ENCODE measurements at places on chromosomes 3 and 15.

- H3K36me3 ChIP-seq, result no peaks in the 10 kb centered on the region
- DNase-seq, result no peak
These were observed 810.2 kb upstream of the ALCAM start for GRCh38 chr3:104556372-104557078.

- H3K27ac ChIP-seq, result no peak overlapping the region
- DNase-seq, result no peak
- no peak overlapping the region for H3K4me3 ChIP-seq
- peaks cover 12% of the 10 kb centered on the region for H3K4me1 ChIP-seq
- no peaks in the 10 kb centered on the region for H3K27me3 ChIP-seq
These were observed 16.2 kb downstream of the ZNF148 start for GRCh38 chr3:125358923-125359322.

- no peaks in the 10 kb centered on the region for H3K36me3 ChIP-seq
- no peak overlapping the region for H3K27ac ChIP-seq
- no peak overlapping the region for H3K4me3 ChIP-seq
- no peak for DNase-seq
These were observed 81.6 kb upstream of the ROBO2 start for GRCh38 chr3:76958274-76958673.

GRCh38 chr3:152586974-152587373, 248.0 kb upstream of the P2RY1 start:
- H3K27me3 ChIP-seq, result no peaks in the 10 kb centered on the region
- no peak overlapping the region for H3K27ac ChIP-seq
- H3K4me1 ChIP-seq, result no peaks in the 10 kb centered on the region
- no peak overlapping the region for H3K4me3 ChIP-seq
- H3K36me3 ChIP-seq, result no peaks in the 10 kb centered on the region

DNA sequence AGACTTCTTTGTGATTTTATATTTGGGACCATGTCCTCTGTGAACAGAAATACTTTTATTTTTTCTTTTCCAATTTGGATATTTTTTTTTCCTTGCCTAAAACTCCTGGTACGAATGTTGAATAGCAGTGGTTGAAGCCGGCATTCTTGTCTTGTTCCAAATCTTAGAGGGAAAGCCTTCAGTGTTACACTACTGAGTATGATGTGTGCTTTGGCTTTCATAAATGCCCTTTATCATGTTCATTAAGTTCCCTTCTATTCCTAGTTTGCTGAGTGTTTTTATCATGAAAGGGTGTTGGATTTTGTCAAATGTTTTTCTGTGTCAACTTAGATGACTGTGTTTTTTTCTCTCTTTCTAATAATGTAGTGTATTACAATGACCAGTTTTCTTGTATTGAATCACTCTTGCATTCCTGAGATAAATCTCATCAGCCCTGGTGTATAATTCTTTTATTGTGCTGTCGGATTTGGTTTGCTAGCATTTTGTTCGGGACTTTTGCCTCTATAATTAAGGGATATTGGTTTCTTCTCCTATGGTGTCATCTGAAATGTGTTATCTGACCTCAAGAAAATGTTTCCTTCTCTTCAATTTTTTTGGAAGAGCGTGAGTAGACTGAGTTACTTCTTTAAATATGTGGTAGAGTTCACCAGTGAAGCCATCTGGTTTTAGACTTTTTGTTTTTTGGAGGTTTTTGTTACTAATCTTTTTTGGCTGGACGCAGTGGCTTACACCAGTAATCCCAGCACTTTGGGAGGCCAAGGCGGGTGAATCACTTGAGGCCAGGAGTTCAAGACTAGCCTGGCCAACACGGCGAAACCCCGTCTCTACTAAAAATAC, 33.3 kb downstream of the MAP1A start:
- H3K27ac ChIP-seq, result no peak overlapping the region
- H3K27me3 ChIP-seq, result no peaks in the 10 kb centered on the region
- peaks cover 44% of the 10 kb centered on the region for H3K36me3 ChIP-seq
- no peak overlapping the region for H3K4me3 ChIP-seq

DNA sequence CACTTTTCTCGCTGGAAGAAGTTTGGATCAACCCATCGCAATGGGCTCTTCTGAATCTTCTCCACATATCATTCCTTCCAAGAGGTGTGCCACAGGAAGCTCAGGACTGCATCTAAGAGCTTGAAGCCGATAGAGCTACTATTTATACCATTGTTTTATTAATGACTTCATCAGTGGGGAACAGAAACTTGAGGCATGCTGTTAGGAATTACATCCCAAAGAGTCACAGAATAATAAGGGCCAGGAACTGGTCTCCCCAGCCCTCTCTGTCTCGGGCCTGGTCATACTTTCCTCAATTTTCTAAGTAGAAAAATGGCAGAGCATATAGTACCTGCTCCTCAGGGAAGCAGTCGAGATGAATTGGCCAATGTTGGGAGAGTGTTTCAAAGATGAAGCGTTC, 16.9 kb upstream of the C15orf61 start:
- DNase-seq, result no peak
- H3K27me3 ChIP-seq, result no peaks in the 10 kb centered on the region
- H3K4me3 ChIP-seq, result no peak overlapping the region
- H3K36me3 ChIP-seq, result no peaks in the 10 kb centered on the region
- peaks cover 6% of the 10 kb centered on the region for H3K4me1 ChIP-seq

- no peaks in the 10 kb centered on the region for H3K4me1 ChIP-seq
- no peak overlapping the region for H3K4me3 ChIP-seq
- H3K27ac ChIP-seq, result no peak overlapping the region
- no peaks in the 10 kb centered on the region for H3K36me3 ChIP-seq
- no peak for DNase-seq
- no peaks in the 10 kb centered on the region for H3K27me3 ChIP-seq
These were observed 37.9 kb downstream of the RPL39L start for GRCh38 chr3:187101184-187102072.

DNA sequence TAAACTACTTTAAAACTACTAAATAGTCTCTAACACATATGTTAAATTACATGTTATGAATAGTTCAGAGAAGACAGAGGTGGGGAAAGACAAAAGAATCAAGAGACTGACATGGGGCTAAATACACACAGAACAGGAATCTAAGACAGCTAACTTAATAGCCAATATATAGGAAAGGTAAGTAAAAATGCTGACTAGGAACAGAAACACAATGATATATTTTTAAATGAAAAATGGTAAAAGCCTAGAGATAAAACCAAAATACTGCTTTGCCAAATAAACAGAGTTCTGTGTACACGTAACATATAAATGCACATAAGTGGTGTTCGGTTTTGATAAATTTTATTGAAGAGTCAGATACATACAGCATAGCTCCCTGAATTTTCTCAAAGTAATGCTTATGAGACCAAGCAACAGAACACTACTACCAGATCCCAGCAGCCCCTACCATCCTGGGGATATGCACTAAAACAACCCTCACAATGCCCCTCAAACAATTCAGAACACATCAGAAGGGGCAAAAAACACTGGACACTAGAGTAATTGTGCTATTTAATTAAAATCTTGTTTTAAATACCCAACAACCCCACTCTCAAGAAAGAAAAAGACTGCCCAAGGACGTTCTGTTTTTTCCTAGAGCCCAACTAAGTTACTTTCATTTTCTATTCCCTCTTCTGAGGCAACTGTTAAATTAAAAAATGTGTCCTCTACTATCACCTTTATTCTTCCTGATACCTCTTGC, 121.1 kb downstream of the ADAM10 start:
- H3K27ac ChIP-seq, result no peak overlapping the region
- H3K36me3 ChIP-seq, result peaks cover 60% of the 10 kb centered on the region
- H3K27me3 ChIP-seq, result no peaks in the 10 kb centered on the region
- no peak for DNase-seq
- H3K4me3 ChIP-seq, result peak overlapping the region; percentile 14
- H3K4me1 ChIP-seq, result peaks cover 13% of the 10 kb centered on the region

DNA sequence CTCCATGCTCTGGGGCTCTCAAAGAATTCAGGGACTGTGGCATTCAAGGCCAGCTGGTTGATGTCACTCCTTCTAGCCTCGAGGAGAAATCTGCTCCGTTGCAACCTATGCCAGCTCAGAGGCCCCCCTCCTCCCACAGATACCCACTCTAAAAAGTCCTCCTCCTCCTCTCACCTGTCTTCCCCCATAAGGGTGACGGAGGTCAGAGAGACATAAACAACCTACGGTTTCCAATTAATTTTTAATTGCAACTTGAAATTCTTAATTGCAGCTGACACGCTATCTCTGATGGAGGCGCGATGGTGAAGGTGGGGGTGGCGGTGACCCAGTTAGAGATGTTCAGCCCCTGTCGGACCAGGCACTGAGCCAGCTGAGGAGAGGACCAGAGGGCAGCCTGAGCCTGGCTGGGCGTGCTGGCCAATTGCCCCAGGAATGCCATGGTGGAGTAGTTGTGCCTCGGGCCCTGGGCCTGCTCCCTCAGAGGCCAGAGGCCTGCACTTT, 43.2 kb upstream of the INSYN1 start:
- H3K4me3 ChIP-seq, result no peak overlapping the region
- H3K4me1 ChIP-seq, result peaks cover 19% of the 10 kb centered on the region
- H3K27ac ChIP-seq, result no peak overlapping the region
- no peaks in the 10 kb centered on the region for H3K36me3 ChIP-seq
- DNase-seq, result no peak

DNA sequence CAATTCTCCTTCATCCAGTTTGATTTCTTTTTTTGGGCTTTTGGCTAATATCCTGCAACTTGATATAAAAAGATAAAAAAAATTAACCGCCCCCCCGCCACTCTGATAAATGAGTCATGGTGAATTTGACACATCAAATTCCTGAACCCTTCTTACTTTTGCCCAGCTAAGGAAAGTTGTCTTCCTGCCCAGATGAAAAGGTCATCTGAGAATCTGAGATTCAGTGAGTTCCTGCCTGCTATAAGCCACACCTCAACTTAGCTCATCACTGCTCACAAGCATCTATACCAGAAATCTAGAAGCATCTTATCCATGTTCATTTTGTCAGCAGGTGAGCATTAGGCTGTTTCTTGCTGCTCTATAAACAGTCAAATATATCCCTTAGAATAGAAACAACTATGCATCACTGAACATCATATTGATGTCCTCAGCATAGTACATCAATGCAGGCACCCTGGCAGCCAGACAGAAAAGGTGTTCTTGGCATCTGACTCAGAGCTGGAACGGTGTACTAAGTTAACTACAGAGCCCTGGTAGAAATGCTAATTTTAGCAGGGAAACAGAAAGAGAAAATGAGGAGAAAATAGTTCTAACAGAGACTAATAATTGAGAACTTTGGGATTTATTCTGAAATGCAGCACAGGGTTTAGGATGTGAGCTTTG, 77.1 kb downstream of the SEMA6D start:
- no peaks in the 10 kb centered on the region for H3K36me3 ChIP-seq
- H3K27me3 ChIP-seq, result no peaks in the 10 kb centered on the region
- no peak overlapping the region for H3K4me3 ChIP-seq
- DNase-seq, result no peak
- H3K27ac ChIP-seq, result peak overlapping the region; percentile 65
- peaks cover 25% of the 10 kb centered on the region for H3K4me1 ChIP-seq

DNA sequence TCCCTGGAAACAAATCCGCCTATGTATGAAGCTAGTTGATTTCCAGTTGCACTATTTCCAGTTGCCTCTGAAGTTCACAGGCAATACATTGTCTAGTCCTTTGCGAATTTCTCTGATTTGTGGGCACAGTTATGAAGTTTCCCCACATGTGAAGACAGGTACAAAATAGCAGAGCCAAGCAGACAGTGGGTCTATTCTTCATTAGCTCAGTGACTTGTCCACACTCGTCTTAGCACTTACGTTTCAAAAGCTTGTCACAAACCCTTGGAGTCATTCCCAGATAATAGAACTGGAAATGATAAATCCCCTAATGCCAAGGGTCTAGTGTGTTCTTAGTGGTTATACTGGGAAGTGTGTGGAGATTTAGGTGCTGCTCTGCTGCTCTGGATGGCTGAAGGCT, 14.5 kb downstream of the SRPRB start:
- peaks cover 80% of the 10 kb centered on the region for H3K36me3 ChIP-seq
- no peak overlapping the region for H3K27ac ChIP-seq
- H3K27me3 ChIP-seq, result no peaks in the 10 kb centered on the region
- H3K4me3 ChIP-seq, result no peak overlapping the region
- H3K4me1 ChIP-seq, result no peaks in the 10 kb centered on the region

DNA sequence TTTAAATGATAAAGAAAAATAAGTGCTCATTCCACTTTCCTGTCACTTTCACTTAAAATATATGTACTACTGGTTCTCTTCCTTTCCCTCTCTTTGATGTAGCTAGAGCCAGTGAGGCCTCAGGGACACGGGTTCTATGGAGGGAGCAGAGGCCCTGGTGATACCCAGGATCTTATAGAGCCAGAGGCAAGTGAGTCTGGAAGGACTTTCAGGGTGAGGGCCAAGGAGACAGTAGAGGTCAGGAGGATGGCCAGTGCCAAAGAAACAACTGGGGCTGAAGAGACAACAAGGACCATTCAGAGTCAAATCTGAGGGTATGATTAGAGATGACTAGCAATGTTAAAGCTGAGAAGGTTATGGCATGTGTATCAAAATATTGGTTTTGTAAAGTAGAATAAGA, 124.1 kb upstream of the GOLGA6L6 start:
- no peak for DNase-seq
- peaks cover 4% of the 10 kb centered on the region for H3K4me1 ChIP-seq
- H3K27me3 ChIP-seq, result no peaks in the 10 kb centered on the region
- H3K36me3 ChIP-seq, result no peaks in the 10 kb centered on the region
- H3K27ac ChIP-seq, result no peak overlapping the region
- no peak overlapping the region for H3K4me3 ChIP-seq

All from RWPE2 (cell line).